Natural killer cell treated with Interleukin-12 subunit alpha and Interleukin-12 subunit beta and Interleukin-15 and Interleukin-18, amount 100 ng/mL, for 72 hours (primary cell): ENCODE measurements at places on chromosomes 16 and 17.
A peak's percentile ranks its signal among the peaks of the same experiment; 100 is the strongest.

DNA sequence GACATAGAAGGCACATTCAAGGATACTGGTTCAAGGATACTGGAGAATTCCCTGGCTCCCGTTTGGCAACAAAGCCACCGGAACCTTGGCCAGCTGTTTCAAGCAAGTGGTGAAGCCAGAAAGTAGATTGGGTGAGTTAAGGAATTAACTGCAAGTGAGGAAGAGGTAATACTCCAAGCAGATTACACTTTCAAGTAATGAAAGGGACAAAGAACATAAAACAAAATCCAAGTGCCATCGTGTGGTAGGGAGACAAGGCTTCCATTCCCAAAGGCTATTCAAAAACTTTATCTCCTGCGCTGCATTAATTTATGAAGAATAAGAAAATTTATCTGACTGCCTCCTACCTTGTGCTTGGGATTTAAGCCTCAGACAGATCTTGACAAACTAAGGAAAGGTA, 27.8 kb downstream of the XPO6 start:
- no peak for DNase-seq

DNA sequence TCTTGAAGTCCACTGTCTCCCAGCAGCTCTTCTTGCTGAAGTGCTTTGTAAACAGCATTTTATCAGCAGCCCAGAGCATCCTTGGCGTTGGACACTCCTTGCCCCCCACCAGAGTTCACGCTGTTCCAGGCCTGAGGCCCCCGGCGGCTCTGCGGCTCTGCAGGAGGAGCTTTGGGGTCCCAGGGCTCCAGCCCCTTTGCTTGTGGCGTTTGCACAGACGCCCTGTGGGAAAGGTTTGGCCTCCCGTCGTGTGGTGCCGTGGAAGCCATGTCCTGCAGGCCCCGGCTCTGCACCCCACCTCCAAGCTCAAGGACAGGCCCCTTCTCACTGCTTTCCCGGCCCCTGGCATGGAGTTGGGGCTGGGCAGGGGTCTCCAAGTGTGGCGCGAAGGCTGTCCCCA, 14.1 kb downstream of the METRNL start:
- no peak for DNase-seq

DNA sequence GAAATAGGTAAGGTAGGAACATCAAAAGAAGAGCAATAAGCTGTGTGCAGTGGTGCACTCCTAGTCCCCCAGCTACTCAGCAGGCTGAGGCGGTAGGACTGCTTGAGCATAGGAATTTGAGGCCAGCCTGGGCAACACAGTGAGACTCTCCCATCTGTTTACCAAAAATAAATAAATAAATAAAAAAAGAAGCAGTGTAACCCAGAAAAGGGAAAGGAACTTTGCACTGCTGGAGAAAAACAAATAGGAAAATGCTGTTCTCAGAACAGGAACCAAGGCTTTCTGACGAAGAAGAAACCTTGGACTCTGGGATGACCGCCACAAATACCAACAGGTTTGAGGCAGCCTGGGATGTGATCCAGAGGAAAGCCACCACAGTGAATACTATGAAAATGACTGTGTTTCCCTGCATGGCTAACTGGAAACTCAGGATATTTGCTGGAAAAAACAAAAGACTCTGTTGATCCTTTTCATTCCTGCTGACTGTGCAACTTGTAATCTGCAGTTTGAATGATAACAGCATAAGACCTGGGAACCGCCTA, 41.2 kb downstream of the TTC19 start:
- no peak for DNase-seq

- DNase-seq = no peak
These were observed 117.9 kb upstream of the GPR139 start for GRCh38 chr16:20191566-20191965.

DNA sequence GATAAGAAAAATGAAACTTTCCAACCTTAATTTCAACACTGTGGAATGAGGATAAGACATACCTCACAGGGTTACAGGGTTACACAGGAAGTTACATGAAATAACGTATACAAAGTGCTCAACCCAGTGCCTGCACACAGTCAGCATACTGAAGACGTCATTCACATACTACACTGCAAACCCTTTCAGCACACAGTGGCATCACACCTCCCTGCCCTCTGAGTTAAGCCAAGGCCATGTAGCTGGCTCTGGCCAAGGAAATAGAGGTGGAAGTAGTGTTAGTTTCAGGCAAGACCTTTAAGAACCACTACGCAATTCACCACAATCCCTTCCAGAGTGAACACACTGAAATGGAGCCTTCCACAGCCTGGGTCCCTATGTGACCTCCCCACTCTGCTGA, 46.6 kb upstream of the GSG1L start:
- no peak for DNase-seq

DNA sequence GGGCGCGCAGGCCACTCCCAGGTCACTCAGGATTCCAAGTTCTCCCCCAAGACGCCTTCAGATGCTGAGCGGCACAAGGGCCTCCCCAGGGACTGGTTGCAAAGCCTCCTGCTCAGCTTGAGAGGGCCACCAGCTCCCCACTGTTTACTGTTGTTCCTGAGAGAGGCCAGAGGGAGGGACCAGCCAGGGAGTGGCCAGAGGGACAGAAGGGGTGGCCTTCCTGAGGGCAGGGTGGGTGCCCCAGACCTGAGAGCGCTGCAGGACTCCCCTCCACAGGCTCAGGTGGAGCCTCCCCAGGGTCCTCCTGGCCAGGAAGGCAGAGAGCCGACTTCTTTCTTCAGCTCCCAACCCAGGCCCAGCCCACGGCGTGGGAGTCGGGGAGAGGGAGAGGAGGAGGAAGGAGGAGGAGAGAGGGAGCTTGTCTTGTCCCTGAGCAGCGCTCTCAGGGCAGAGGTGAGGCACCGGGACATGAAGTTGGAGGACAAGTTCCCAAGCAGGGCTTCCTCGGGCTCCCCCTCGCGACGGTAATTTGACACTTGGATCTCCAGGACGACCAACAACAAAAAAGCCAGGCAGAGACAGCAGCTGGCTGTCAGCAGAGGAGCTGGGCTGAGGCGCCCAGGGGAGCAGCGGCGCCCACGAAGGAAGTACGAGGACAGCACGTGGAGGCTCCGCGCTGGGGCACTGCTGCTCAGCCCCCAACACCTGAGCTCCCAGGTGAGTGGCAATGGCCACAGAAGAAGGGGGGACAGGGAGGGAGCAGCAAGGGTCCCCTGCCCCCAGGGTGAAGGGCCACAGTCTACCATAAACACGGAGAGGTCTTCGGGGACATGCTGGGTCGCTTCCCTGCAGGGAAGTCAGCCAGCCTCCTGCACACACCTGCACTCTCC, 497 bp downstream of the SMIM5 start:
- DNase-seq = no peak

GRCh38 chr16:9703731-9704130, 478.5 kb downstream of the GRIN2A start:
- DNase-seq = no peak

GRCh38 chr16:27795992-27796614, 246.2 kb downstream of the KATNIP start:
- DNase-seq = peak; percentile 44

DNA sequence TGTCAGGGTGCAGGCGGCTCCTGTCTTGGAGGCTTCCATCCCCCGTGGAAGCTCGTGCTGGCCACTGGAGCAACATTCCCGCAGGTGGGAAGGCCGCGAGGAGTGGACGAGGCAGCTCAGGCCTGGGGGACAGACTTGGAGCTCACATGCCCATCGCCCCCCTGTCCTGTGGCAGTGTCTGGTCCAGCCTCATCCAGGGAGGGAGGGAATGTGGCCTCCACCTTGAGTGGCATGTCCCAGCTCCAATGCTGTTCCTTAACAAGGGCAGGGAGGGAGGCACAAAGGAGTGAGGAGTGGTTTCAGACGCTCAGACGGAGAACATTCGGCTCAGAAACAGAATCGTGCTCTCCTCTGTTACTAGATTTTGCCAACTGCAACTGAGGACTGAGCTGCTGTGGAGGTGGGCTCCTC, 159.4 kb upstream of the CHMP6 start:
- peak; percentile 49 for DNase-seq

DNA sequence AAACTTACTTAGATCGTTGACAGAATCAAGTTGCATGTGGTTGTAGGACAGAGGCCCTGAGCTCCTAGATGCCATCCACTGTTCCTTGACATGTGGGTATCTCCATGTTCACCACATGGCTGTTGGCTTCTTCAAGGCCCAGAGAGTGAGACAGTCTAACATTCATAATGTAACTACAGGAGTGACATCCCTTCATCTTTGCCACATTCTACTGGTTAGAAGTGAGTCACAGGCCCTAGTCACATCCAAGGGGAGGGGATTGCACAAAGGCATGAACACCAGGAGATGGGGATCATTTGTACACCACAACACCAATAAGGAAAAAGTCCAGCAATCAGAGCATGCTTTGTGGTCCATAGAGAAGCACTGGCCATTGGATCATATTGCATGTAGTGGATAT, 56.6 kb downstream of the WSCD1 start:
- no peak for DNase-seq

GRCh38 chr16:49684696-49685095, 171.2 kb downstream of the ZNF423 start:
- DNase-seq = no peak

- DNase-seq = peak; percentile 93
These were observed 58.8 kb upstream of the GSE1 start for GRCh38 chr16:85554114-85554888.

- no peak for DNase-seq
These were observed 95.9 kb downstream of the HIC1 start for GRCh38 chr17:2150806-2151205.

DNA sequence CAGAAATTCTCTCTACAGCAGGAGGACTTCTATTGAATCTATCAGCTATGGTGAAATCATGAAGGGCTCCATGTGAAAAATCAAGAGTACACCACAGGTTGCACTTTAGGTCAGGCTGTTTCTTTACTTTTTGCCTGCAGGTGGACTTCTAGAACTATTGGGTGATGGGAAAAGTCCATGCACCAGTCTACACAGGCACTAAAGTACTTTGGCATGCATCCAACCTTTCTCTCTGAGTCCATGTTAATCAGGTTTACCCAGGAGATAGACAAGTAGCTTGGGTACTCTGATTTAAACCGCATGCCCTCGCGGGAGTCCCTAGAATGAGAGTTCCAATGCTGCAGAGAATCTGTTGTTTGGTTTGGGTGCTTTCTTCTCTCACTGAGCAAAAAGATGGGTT, 9.1 kb upstream of the ANKFN1 start:
- no peak for DNase-seq

GRCh38 chr17:77882481-77883212, 75.9 kb upstream of the TNRC6C start:
- DNase-seq = peak; percentile 86

DNA sequence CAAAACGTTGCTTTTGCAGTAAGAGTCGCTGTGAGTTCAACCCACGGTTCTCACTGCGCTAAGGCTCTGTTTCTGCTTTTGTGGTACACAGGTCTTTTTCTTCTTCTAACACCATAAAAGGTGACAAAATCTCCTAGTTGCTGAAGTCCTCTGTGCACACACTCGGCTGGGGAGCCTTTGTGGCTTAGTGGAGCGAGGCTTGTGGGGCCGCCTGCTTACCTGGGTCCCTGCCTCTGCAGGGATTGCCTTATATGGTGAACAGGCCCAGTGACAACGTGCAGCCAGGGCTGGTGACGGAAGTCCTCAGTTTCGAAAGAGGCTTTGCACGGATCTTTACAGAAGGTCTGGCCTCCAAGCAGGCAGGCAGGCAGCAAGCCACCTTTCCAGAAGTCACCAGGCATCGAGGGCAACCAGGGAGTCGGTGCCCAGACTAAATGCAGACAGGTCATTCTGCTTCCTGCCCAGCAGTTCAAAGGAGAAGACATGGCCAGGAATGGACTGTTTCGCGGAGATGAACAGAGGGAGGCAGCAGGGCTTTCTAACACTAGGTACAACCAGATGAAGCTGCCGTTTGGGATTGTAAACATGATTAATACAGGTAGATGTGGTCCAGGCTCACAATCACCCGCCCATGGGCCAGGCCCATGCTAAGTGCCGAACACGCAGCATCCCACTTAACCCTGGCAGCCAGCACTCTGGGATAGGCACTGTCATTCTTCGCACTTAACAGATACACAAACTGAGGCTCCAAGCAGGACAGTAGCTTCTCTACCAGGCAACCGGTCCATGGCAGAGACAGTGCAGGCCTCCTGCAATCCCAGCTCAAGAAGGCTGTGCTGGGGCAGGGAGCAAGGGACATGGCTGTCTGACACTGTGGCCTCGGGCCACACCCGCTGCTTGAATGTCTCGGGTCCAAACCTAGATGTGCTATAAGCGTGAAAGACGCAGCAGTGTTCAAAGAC, 10.7 kb upstream of the MEAK7 start:
- DNase-seq = peak; percentile 78

GRCh38 chr16:85438981-85439685, 174.0 kb upstream of the GSE1 start:
- DNase-seq = no peak

- no peak for DNase-seq
These were observed 164.7 kb upstream of the CACNG5 start for GRCh38 chr17:66670206-66670605.

DNA sequence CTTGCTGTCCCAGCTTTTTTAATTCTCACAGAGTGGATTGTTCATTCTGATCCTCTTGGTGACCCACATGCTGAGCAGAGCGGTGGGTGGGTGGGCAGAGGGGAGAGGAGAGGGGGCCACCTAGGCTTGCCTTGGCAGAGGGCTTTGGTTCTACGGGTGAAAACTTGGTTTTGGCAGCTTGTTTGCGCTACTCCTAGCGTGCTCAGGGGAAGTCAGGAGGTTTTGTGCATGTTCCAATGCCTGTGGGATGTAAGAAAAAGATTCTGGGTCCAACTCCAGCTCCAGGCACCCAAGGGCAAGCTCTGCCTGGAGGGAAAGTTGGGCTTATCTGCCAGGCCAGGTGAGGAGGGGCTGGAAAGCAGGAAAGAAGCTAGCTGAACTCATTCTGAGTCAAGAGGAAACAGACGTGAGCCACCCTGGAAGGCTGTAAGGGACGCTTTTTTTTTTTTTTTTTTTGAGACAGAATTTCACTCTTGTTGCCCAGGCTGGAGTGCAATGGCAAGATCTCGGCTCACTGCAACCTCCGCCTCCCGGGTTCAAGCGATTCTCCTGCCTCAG, 169.1 kb downstream of the WSCD1 start:
- no peak for DNase-seq

GRCh38 chr17:77548967-77549366, 408.2 kb downstream of the SEC14L1 start:
- no peak for DNase-seq

DNA sequence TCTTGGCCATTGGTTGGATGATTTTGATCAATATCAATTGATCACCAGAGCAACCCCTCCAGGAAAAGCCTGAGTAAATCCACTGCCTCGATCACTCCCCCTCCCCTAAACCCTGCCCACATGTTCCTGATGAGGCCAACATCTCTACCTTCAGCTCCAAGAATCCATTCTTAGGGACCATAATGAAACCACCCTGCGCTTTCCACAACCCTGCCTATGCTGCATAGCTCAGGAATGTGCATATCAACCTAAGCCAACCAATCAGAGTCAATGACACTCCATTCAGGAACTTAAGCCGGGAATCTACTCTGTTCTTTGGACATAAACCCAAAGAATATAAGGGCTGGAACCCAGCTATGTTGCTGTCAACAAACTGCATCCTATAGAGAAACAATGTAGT, 86.3 kb downstream of the MYH11 start:
- no peak for DNase-seq

- DNase-seq = no peak
These were observed 101.8 kb downstream of the FOXL1 start for GRCh38 chr16:86680162-86680561.
